ENCODE measurements at places on chromosomes 1 and 21.

DNA sequence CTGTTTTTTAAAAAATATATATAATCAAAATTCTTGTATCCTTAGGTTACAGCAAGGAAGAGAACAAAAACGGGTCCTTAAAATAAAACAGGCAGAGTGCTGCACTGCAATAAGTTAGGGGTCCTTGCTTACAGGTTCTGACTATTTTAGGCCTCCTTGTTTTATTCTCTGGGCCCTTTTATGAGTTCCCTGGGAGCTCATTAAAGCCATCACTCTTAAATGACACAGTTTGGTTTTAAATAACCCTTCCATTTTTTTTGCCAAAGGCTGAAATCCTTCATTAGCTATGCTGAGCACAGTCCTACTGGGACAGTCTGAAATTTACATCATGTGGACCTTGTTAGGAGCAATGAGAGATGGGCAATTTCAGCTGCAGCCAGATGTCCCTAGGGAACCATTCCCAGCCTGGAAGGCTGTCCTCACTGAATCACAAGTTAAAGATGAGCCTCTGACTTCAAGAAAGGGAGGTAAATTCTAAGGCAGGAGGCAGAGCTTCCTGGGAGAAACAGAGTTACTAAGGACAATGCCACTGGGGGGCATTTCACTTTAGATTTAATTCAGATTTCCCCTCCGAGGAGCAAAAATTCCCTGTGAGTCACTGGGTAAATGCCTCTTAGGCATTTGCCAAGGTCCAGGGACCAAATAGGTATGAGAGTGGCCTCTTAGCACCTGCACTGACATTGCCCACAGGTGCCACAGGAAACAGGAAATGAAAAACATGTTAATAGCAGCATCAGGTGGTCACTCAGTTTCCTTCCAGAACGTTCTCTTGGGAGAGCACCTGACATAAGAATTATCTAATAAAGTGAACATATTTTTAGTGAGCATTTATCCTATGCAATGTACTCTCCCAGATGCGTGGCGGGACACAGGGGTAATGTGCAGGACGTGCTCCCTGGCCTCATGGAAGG is 3.8 kb upstream of the MUL1 start:
- no peak for DNase-seq

GRCh38 chr21:19120591-19120990 is 717.0 kb upstream of the TMPRSS15 start:
- DNase-seq, result no peak

GRCh38 chr1:48610628-48611542 is 138.9 kb upstream of the SPATA6 start:
- no peak for DNase-seq

DNA sequence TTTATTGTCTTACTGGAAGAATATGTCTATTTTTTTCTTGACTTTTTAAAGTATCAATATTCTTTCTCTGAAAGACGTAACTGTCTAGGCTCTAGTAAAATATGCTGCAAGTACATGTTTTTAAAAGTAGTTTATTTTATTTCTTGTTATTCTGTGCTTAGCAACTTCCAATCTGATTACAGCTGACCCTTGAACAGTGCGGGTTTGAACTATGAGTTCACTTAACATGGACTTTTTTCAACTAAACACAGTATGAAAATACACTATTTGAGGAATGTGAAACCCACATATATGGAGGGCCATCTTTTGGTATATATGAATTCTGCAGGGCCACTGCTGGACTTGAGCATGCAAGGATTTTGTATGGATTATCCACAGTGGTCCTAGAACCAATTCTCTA is 26.8 kb downstream of the GBP6 start:
- no peak for DNase-seq

DNA sequence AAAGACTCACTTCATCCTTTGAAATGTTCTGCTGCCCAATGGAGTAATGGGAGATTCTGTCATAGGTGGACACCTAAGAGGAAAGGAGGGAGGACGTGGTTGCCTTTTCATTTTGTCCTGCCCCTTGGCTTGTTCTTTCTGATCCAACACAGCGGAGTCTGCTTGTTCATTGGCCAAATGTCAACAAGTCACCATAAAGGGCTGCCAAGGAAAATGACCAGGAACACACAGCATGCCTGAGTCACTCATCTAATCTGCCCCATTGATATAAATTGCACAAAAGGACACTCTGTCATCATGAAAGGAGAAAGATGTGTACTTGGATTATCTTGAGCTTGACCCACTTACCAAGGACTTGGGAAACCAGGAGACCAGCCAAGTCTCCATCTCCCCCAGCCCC is 422.9 kb downstream of the SETD4 start:
- peak; percentile 31 for DNase-seq

- DNase-seq, result no peak
Measured at GRCh38 chr1:234906654-234907053, 222.0 kb downstream of the TOMM20 start.

DNA sequence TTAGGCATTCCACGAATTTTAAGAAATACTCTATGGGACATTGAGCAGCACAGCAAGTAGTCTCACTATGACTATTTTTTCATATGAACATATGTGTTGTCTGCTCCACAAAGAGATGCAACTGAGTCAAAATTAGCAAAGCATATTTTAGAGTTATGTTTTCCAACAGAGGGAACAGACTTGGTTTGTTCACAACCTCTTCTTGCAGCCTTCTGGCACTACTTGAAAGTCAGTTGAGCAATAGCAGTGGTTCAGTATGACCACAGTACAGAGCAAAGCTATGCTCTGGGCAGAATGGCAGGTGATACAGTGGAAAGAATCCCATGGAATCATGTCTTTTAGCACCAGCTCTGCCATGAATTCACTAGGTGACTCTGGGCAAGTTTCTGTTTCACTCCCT is 5.2 kb downstream of the CCN1 start:
- DNase-seq, result no peak

DNA sequence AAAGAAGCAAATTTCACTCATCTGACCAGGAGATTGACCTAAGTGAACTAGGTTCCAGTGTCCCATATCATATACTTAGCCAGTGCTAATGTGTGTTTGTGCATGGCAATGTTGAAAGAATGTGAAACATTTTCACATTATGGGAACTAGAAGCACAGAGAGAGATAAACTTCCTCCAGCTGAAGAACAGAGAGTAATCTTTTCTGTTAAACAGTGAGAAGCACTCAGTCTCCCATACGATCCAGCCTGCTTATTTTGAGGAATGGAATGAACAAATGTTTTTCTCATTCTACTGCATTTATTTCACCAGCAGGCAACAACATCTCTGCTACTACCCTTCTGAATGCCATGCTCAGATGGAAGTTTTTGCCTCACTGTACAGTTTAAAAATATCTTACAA is 170.5 kb downstream of the TTLL7 start:
- no peak for DNase-seq

DNA sequence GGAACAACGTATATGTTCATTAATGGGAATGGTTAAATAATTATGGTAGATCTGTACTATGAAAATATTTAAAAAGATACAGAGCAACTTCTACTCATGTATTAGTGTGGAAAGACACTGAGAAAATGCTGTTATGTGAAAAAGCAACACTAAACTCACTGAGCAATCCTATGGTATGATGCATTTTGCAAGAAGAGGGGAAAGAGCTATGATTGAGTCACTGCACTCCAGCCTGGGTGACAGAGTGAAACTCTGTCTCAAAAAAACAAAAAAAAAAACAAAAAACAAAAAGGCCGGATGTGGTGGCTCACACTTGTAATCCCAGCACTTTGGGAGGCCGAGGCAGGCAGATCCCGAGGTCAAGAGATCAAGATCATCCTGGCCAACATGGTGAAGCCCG is 44.4 kb downstream of the ATP5PO start:
- DNase-seq, result no peak

DNA sequence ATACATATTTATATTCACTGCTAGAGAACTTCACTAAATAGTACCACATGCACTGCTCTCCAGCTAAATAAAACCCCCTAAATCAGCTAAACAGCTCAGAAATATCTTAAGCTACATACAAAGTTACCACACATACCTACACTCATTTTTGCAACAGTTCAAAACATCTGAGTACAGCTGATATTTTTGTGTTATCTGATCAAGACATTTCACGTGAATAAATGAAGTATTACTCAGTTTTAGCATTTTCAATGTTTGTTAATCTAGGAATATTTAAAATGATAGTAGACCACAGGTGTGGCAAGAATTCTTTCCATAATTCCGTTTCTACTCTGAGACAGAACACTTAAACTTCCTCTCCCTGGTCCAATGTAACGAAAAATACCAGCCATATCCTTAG is 20.8 kb downstream of the EVI5 start:
- DNase-seq, result no peak

- DNase-seq, result peak; percentile 83
Measured at GRCh38 chr1:209797978-209798639, 7.8 kb downstream of the IRF6 start.

GRCh38 chr1:202029171-202029665 is 18.8 kb downstream of the ELF3 start:
- no peak for DNase-seq

DNA sequence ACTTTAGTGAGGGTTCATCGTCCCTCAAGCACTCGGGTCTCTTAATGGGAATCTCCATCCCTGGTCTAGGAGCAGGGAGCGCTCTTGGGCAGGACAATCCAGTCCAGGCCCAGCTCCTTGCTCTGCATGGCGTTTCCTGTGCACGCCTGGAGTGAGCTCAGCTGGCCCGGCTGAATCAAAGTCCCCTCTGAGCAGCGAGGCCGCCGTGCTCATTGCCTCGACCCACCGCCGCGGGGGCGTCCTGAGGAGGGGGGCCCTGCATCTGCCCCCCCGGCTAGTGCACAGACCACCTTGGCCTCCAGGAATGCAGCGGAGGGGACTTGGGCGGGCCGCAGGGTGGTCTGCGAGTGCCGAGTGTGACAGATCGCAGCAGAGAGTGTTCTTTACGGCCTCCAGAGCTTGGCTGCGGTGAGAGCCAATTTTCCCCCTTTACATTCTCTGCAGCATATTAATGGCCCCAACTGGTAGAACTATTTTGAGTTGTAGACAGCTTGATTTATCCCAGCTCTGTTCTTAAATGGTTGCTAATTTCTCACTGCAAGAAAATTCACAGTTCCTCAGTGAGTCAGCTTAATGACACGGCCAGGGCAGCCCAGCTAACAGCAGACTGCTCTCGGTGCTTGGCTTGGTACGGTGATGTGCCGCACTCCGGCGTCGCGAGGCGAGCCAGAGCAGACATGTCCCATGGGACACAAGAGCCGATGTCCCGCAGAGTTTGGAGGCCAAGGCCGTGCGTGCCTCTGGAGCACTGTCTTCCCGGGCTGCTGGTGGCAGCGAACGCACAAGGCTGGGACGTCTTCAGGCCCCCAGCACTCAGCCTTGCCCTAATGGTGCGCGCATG is 39.8 kb downstream of the SNAP47 start:
- DNase-seq, result no peak

DNA sequence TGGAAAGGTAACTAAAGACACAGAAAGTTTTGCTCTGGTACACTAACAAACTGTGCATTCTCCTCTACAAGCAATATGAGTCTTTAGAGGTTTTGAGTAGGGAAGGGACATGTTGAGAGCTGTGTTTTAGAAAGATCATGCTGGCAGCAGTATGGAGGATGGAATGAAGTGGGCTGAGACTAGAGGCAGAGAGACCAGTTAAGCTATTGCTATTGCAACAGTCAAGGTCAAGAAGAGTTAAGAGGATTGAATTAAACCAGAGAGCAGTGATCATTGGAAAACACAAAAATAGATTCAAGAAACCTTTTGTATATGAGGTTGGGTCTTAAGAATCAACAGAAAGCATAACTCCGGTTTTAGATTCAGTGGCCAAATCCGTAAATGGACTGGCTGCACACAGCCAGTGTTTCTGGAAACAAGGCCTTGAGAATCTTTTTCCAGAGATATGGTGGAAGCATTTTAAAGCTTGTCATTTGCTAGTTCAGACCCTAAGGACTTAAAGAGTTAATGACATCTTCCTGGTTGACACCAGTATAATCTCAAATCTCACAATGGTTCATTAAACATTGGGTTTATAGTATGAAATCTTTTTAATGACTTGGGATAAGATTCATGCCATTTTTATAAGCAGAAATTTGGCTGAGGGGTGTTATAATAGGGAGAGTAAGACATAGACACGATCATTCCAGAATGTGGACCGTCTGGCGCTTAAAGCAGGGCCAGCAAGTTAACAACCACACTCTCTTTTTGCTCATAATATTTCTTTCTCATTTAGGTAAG is 177.9 kb downstream of the NR5A2 start:
- no peak for DNase-seq
